GM06990 (cell line): ENCODE measurements at places on chromosomes 7 and 10.
A peak's percentile ranks its signal among the peaks of the same experiment; 100 is the strongest.

GRCh38 chr10:29699621-29700020 is 64.8 kb upstream of the SVIL start:
- no peak for DNase-seq

GRCh38 chr7:81957517-81957916 is 187.7 kb upstream of the HGF start:
- no peak for DNase-seq

DNA sequence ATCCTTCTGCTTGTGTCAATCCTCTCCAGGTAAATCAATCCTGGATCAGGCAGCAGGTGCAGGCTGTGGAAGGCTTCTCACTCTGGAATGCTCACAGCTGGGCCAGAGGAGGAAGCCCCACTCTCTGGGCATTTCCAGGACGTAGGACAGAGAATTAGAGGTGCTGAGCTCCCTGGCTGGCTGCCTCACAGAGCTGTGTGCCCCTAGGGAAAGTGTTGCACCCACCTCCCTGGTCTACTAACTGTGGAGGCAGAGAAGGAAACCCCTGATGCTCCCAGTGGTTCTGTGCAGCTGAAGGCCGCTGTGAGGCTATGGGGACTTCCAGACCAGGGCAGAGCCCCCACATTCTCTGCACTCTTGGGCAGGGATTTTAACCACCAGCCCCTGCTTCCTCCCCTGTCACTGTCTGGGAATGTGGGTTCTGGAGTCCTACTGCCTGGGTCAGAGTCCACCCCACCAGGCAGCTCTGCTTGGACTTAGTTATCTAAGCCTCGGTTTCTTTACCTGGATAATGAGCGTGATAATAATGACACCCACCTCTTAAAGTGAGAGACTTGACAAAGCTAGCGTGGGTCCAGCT is 73.5 kb upstream of the EEPD1 start:
- DNase-seq, result no peak

GRCh38 chr7:157461573-157462418 is 125.0 kb downstream of the DNAJB6 start:
- no peak for DNase-seq

GRCh38 chr7:46220066-46220630 is 299.1 kb upstream of the IGFBP3 start:
- no peak for DNase-seq

DNA sequence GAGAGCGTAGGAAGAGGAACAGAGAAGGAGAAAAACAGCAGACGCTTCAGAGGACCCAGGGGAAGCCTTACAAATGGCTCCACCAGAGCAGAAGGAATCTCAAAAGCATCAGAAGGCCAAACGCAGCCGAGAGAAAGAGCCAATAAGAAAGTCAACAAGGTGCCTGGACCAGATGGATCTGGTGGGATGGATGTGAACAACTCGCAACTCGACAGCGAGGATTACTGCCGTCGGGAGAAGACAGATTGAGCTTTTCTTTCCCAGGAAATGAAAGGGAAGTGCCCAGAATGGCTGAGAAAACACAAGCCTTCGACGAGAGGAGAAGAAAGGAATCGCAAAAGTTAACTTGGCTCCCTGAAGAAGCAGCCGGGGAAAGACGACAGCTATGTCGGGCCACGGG is 132.8 kb upstream of the MGMT start:
- DNase-seq, result no peak

GRCh38 chr7:113550966-113551365 is 367.8 kb downstream of the PPP1R3A start:
- no peak for DNase-seq

DNA sequence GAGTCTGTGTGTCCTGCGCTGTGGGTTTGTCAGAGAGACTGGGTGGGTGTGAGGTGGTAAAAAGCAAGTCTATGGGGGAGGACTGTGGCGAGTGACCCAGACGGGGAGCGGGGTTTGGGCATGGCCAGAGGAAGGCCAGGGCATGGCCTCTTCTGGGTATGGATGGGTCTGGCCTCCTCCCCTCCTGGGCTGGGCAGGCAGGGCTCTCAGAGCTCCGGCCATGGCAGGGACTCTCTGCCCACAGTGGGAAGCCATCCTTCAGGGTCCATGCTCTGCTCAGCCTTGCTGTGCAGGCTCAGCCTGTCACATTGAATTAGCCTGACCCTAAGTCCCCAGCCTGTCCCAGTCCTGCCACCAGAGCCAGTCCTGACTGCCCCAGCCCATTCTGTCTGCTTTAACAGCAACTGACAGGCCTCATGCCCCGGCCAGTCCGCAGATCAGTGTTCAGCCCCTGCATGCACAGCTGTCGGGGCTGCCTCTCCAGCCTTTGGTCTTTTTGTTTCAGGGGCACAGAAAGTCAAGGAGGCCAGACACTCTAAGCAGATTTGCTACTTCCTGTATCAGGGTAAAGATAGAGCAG is 7.9 kb downstream of the ANTXRL start:
- no peak for DNase-seq

DNA sequence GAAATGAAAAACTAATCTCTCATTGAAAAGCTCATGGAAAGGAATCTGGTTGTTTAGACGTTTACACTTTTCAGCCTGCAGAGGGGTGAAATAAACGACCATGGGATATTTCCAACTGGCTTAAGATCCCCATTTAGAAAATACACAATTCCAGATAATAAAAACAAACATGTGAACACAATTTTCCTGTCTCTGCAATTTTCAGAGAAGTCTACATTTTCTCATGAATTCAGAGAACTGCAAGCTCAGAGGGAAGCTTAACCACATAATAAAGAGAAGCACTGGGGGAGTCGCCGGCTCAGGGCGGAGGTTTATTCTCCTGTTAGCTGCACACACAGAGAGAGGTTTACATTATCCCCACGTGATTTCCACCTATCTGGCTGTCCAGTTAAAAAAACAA is 215.2 kb downstream of the FANK1 start:
- DNase-seq, result no peak

DNA sequence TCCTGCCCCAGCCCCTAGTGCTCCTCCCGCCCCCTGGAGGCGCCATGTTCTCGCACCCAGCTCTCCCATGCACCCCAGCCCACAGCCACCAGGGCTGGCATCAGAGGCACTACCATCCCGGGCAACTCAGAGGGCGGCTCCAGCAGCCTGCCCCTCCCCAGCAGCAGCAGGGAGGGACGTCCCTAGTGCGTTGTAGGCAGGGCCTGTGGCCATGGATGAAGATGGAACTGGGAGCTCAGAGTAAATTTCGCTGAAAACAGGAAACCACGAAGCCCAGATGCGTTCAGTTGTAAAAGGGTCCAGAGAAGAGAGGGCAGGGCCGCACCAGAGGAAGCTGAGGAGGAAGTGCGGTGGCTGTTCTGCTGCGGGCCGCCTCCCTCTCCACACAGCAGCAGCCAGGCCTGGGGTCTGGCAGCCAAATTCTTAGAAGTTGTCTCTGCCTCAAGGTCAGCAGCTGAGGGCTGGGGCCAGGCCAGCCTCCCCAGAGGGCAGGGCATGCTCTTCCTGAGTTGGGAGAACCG is 24.6 kb downstream of the VSIR start:
- peak; percentile 65 for DNase-seq

DNA sequence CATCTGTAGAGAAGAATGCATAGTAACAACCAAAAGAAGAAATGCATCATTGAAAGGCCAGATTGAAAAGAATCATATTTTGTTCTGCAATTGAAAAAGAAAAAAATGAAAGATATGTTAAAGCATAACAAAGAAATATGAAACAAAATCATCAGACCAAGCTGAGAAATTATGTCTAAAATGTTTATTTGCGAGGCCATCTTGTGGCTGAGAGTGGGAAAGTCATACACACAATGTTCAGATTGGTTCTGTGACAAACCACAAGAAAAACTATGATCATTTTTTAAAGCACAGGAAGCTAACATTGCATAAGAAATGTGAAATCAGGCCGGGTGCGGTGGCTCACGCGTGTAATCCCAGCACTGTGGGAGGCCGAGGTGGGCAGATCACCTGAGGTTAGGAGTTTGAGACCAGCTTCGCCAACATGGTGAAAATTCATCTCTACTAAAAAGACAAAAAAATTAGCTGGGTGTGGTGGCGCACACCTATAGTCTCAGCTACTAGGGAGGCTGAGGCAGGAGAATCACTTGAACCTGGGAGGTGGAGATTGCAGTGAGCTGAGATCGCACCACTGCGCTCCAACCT is 36.6 kb downstream of the ABCB5 start:
- DNase-seq, result no peak

GRCh38 chr7:105131890-105132289 is 117.9 kb downstream of the KMT2E start:
- DNase-seq, result no peak

DNA sequence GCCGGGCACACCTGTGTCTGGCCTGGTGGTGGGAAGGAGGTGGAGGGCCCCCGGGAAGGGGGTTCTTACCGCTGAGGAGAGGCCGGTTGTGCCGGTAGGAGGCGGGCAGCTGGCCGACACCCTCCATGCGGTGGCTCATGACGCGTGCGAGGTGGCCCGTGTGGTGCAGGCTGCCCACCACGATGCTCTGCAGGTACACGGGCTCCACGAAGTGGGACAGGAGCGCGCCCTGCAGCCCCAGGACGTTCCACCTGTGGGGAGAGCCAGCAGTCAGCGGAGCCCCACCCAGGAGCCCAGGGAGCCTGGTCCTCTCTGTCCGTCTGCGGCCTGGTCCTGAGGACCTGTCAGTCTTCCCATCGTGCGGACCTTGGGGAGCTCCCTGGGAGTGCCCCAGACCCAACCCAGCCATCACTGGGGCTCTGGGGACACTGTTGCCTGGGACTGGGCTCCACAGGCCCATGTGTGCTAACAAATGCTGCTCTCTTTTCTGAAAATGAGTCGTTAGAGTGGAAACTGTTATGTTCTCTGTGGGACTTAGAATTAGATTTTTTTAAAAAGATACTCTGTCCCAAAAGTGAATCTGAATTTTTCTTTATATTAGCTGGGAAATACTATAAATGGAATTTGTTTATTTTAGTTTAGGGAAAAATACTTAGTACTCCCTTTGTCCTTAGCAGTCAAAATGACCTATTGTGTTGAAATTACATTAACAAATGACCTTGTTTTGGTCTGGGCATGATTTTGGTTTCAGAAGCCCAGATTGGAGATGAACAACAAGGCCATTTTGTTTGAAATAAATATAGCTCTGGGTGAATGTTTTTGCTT is 143.9 kb downstream of the WDR37 start:
- DNase-seq, result no peak

DNA sequence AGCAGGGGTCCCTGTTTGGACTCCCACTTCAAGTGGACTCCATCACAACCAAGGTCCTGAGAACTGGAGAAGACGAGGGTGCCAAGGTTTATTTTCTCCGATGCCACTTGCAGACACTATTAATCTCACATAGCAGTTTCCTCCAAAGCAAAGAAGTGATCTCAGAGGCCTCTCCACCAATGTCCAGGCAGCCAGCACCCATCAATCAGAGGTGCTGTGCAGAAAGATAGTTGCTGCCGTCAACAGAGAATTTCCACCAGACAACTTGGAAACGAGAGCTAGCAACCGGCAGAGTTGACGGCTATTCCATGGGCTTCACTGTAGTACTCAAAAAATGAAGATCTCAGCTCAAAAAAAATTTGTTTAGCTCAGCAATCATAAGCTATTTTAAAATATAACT is 438.6 kb upstream of the PFKP start:
- no peak for DNase-seq

DNA sequence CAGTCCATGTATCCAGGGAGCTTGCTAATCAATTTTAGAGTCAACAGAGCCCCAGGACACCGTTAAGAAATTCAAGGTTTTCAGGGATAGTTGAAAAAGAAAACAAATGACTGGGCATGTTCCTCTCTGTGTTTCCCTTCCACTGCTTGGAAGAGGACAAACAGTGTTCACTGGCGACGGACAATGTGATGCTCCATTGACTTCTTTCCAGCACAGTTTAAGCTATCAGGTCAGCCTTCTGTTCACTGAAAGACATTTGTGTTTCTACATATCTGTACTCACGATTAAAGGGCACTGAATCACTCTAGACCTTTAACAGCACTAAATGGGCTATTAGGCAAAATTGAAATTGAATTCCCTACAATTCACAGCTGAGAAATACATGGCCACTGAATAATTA is 123.6 kb downstream of the RNLS start:
- DNase-seq, result no peak

DNA sequence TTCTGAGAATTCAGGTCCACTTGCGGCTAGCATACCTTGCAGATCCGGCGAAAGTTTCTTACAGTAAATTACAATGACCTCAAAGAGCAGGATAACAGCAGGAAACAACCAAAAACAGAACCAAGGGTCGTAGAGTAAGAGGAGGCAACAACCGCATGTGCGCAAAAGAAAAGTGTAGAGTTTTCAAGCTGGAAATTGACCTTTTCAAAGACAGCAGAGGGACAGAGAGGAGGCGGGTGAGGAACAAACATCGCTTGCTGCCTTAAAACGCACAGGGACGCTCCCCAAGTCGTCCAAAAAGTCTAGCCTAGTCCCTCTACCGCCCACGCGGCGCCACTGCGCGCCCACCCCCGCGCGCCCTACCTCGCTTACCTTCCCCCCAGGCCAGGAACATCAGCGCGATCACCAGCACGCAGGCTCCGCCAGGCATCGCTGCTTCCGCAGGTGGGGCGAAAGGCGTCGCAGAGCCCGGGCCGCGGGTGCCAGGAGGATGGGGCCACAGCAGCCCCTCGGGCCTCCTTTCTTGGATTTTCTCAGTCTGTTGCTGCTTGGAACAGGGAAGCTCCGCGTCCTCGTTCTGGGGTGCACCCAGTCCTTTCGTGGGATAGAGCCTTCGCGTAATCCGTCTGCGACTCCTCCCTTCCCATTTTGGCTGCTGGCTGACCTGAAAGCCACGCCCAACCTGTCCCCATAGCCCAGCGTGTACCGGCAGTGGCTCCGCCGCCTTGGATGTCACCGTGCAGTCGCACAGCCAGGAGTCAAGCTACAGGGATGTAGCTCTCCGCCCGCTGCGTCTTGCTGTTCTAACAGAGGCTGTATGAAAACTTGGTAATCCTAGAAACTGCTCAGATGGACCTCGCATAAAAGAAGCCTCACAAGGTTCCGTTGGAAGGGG is at the start of gene VWDE:
VWDE (minus strand) TSS at position 579 of the 895 bp plus-strand sequence; CDS start at position 430, 149 bp downstream.
- peak; percentile 78 for DNase-seq

DNA sequence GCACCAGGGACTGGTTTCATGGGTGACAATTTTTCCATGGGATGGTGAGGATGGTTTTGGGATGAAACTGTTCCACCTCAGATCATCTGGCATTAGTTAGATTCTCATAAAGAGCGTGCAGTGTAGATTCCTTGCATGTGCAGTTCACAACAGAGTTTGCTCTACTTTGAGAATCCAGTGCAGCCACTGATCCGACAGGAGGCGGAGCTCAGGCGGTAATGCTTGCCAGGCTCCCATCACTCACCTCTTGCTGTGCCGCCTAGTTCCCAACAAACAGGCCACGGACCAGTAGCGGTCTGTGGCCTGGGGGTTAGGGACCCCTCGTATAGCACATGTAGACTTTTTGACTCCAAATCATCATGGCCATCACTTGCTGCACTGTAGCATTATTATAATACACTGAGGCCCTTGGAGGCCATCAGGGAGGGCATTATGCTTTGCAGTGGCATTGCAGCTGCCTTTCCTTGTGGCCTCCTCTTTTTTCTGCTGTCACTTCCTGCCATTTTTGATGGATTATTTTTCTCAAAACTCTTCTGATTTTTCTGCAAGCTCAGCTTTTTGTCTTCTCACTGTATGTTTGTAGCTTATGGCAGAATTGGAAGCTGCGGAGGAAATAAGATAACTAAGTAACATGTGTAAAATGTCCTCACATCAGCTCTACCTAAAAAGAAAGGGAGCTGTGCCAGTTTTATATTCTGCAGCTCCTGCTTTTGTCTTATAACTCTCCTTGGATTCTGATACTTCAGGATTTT is 18.5 kb downstream of the CSGALNACT2 start:
- no peak for DNase-seq
